RWPE1 (cell line): ENCODE measurements at places on chromosomes 16 and 17.

GRCh38 chr16:58418026-58418425 lies 25.8 kb downstream of the GINS3 start:
- DNase-seq: no peak

GRCh38 chr16:85276721-85277120 lies 164.4 kb upstream of the CIBAR2 start:
- no peak for DNase-seq

- DNase-seq: no peak
Observed at GRCh38 chr17:42849451-42850181, 1.4 kb upstream of the AOC3 start.

DNA sequence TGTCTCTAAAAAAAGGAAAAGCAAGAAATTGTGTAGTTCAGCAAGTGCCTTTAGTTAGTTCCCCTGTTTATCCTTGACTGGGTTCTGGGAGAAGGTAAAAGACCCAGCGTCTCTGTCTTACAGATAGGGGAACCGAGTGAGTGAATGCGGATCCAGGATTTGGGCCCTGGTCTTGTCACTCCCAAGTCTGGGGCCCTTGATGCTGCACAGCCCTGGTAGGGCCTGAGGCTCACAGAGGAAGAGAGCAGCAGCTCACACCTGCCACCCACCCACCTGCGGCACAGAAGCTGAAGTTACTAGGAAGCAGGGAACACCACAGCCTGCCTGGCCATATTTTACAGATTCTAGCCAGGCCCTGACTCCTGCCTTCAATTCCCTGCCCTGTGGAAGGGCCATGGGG lies 22.2 kb downstream of the LASP1 start:
- DNase-seq: no peak

- DNase-seq: no peak
Observed at GRCh38 chr16:2523801-2524231, 3.6 kb downstream of the AMDHD2 start.

DNA sequence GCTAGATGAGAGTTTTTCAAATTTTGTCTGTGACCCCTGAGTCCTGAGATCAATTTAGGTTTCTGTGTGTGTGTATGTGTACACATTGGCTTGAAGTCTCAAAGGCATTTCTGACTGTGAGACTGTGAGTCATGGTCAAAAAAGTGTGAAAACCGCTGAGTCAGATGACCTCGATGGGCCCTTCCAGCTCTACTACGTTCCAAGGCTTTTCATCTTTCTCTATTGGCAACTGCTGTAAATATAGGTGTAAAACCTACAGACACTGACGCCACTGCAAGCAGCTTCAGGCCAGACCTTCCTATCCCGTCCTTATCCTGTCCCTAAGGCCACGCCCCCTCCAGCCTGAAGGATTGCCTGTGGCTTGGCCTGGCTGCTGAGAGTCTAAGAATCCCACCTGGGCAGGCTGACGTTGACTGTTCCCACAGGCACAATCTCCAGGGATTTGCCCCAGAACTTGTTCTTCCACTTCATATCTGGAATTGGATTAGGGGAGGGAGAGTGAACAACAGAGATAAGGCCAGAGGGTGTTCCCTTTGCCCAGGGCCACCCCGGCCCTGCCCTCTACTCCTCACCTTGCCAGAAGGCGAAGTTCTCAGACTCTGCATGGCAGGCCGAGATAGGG lies 11.3 kb downstream of the OSBPL7 start:
- DNase-seq: peak; percentile 83

DNA sequence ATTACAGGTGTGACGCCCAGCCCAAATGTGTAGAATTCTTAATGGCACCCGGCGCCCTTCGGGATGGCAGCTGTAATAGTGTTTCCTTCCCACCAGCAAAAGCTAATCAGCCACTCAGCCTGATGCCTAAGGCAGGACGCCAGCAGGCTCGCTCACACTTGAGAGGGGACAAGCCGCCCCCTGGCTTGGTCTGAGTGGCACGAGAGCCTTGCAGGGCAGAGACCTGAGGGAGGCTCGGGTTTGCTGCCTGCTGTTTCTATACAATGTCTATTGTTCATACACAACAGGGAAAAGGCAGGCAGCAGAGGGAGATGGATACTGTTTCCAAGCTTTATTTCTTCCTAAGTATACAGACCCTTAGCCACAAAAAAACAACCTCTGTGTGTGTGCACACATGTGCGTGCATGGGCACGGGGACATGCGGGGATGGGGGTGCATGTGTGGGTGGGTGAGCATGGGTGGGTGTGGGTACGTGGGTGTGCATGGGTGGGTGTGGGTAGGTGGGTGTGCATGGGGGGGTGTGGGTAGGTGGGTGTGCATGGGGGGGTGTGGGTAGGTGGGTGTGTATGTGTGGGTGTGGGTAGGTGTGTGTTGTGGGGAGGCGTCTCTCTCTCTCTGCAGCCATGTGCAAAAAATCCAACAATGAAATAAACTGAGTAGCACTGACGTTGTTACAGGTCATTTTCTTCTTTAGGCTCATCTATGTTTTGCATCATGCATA lies 10.0 kb downstream of the SLC38A8 start:
- no peak for DNase-seq

DNA sequence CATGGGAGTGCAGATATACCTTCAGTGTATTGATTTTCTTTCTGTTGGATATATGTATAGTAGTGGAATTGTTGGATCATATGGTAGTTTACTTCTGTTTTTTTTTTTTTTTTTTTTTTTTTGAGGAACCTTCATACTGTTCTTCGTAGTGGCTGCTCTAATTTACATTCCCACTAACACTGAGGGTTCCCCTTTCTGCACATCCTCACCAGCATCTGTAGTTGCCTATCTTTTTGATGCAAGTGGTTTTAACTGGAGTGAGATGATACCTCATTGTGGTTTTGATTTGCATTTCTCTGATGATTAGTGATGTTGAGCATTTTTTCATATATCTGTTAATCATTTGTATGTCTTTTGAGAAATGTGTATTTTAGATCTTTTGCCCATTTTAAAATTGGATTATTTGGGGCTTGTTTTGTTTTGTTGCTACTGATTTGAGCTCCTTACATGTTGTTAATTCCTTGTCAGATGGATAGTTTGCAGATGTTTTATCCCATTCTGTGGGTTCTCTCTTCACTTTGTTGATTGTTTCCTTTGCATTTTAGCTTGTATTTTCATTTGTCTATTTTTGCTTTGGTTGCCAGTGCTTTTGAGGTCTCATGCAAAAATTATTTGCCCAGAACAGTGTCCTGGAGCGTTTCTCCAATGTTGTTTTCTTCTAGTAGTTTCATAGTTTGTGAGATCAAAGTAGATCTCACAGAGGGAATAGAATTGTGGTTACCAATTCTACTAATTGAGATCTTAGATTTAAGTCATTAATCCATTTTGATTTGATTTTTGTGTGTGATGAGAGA lies 25.0 kb upstream of the BCAS3 start:
- DNase-seq: no peak

DNA sequence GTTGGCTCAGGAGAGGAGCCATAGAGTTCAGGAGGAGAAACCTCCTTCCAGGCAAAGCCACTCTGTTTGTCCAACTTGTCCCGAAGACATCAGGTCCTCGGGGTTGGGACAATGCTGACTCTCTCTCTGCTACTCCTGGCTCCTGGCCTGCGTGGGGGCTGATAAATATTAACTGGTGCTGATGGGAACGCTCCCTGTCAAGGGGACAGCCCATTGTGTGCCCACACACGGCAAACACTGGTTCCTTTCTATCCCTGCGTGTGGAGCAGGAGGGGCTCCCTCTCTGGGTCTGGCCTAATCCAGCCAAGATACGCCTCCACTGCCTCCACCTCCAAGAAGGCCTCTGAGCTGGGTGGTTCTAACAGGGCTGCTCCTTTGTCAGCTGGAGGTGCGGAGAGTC lies 4.4 kb downstream of the KIF19 start:
- no peak for DNase-seq

DNA sequence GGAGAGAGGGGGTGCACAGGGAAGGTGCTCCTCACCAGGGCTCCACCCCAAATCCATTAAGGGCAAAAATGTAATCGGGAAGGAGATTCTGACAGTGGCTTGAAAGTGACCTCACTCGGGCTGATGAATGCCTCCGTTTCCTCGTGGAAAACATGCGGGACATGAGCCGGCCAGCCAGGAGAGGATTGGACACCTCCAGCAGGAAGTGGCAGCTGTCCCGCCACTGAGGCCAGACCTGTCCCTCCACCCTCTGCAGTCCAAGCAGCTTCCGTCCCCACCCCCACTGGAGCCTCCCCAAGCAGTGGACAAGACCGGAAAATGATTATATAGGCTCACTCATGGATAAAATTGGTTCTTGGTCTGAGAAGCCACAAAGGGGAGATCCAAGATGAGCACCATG lies 82.1 kb upstream of the CCL1 start:
- DNase-seq: no peak

- DNase-seq: no peak
Observed at GRCh38 chr17:47064684-47065083, 85.6 kb upstream of the RPRML start.

- DNase-seq: no peak
Observed at GRCh38 chr16:85412911-85413520, 200.1 kb upstream of the GSE1 start.

DNA sequence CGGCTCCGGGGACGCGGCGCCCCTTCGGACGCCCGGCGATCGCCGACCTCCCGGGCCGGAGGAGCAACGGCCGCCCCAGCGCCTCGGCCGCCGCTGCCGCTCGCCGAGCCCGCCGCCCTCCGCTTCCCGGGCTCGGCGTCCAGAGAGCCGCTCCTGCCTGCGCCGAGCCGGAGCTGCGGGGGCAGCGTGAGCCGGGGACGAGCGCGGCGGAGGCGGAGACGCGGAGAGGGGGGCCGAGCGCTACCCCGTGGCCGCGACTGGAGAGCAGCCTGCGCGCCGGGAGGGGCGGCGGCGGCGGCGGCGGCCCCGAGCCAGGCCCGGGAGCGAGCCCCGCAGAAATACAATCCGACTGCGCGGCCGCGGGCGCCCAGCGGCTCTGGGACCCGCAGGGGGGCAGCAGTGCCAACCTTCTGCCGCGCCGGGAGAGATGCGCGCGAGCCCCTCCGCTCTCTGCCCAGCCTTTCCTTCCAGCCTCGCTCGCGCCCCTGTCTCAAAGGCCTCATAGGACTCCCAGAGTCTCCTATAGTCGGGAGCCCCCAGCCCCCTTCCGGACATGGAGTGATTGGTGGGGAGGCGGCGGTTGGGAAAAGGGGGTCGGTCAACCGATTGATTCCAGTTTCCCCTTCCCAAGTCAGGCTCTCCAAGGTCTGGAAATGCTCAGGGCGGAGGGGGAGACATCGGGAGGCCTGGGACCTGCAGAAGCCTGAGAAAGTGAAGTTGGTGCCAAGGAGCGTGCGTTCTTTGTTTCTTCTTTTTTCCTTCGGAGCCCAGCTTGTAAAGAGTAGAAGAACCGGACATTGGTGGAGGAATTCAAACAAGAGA lies 1.0 kb upstream of the SDK2 start:
- peak; percentile 22 for DNase-seq

GRCh38 chr16:14309906-14310305 lies 238.8 kb downstream of the MRTFB start:
- DNase-seq: peak; percentile 75

- DNase-seq: no peak
Observed at GRCh38 chr17:78738278-78738677, 43.8 kb downstream of the CYTH1 start.

- peak; percentile 1 for DNase-seq
Observed at GRCh38 chr17:65956814-65957213, 235.1 kb downstream of the CEP112 start.
